ENCODE measurements at places on chromosomes 12 and 14. TPM values are rescaled to one million over a fixed set of nuclear protein-coding genes. Genes with fewer than 3 reads are reported as not detected.

GRCh38 chr12:15842108-15842507 is 40.1 kb upstream of the STRAP start:
- DNase-seq, result peak; percentile 89

DNA sequence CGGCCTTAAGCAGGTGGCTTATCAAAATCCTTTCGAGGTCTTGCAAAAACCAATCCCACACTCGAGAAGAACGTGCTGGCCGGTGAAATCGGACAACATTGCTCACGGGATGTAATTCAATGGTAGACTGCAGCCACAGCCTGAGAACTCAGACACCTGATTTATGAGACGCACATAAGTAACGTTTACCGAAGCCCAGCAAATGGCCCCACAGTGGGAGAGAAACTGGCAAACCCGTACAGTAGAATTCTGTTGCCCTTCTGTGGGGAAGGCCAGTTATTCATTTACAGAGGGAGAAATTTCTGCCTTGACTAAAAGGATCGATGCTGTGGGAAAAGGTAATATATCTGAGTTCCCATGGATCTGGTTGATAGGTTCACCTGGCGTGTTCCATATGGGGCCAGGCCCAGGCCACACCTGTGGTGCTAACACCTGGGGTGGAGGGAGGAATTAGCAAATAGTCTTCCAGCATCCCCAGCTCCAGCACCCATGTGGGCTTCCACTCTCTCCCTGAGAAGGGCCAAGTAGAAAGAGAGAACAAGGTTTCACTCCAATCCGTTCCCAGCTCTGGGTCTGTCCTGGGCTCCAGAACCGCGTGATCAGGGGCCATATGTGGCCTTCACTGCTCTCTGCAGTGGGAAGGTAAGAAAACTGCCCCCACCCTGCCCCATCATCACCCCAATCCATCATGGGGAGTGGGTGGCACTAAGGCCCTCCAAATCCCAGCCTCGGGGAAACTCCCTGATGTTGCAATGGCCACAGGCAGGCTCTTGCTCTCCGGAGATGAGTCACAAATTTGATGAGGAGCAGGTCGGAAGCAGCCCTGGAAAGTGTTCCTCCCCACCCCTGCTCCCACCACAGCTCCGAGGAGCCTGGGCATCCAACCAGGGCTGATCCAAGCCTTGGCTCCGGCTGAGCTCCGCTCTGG is 12.7 kb downstream of the BDKRB1 start:
- DNase-seq, result peak; percentile 11

DNA sequence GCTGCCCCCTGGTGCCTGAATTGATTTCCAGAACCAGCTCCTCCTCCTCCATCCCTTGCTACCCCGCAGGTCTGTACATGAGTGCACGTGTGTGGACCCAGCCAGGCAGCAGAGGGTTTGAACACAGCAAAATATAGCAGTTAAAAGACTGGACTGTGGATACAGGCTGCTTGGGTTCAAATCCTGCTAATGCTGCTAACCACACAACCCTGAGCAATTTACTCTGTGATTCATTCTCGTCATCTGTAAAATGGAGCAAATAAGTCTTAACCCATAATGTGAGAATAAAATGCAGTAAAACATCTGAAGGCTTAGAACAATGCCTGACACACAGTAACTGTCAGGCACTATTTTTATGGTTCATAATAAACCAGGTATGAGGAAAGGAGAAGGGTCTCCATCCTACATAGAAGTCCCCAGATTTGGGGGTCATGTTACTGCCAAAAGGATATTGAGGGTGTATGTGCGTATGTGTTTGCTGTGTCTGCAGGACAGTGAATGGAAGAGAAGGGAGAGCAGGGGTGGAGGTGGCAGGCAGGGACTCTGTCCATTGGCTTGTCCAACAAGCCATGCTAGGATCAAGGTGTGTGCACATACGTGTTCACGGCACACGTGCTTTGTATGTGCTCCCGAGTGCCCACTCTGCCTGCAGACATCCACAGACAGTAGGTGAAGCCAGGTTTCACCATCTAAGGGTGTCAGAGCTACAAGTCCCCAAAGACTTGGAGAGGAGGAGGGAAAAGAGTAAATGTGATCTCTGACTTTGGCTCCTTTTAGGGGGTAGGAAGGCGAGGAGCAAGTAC is 1.5 kb upstream of the STAT6 start:
- no peak for DNase-seq

DNA sequence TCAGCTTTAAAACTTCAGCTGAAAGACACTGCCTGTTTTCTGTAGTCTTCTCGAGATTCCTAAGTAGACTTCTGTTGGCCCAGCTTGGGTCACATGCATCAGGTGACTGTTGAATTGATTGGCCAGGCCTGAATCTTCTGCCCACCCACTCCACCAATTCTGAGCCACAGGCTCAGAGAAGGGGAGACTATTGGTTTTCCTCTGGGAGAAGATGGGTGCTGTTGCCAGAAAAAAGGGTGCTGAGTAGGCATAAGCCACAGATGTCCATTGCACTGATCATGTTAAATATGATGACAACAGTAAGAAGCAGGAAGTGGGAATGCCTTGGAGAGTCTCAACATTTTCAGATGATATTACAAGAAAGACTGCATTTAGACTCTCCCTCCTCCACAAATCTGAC is 6.8 kb upstream of the SPTLC2 start:
- no peak for DNase-seq

HCAR2 gene
- 11.8 TPM for total RNA-seq

ZDHHC22 gene
- total RNA-seq, result under 0.01 TPM

DCN gene
- total RNA-seq, result 1,233 TPM

DNA sequence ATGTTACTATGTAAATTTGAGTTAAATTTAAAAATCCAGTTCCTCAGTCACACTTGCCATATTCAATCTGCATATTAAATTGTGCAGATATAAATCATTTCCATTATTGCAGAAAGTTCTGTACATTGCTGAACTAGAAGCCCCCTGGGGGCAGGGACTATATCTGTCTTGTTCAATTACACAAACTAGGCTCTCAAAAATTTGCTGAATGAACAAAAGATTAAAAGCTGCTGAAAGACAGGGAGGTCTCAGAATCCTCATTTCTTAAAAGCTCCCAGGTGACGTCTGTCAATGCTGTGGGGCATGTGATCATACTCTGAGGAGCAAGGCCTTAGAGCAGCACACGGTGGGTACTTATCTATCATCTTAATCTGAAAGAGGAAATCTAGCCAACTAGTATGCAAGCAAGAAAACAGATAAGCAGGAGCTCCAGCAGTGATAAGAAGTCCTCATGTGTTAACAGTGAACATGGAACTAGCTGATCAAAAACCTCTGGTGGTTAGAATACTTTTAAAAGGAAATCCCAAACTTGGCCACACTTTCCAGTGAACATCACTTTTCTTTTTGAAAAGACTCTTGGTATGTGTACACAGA is 60.5 kb downstream of the APPL2 start:
- DNase-seq, result no peak

DNA sequence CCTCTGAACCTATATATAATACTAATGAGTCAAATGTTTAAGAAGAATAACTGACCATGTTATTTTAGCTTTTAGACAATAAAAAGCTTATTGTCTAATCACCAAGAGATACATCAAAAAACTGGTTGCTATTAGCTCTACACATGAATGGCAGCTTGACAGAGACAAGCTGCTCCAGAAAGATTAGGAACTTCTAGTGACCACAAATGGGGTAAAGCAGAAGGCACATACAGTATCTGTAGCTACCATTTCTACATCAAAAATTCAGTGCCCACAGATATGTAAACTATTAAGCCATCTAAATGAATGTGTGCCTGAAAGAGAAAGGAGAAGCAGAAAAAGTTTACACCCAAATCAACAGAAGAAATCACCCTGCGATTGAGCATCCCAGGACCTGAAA is 2.4 kb downstream of the AREL1 start:
- no peak for DNase-seq

- no peak for DNase-seq
Measured at GRCh38 chr14:73700325-73700724, 13.9 kb downstream of the PNMA1 start.

GRCh38 chr12:50990147-50990727 is 35.9 kb downstream of the SLC11A2 start:
- DNase-seq, result no peak

DNA sequence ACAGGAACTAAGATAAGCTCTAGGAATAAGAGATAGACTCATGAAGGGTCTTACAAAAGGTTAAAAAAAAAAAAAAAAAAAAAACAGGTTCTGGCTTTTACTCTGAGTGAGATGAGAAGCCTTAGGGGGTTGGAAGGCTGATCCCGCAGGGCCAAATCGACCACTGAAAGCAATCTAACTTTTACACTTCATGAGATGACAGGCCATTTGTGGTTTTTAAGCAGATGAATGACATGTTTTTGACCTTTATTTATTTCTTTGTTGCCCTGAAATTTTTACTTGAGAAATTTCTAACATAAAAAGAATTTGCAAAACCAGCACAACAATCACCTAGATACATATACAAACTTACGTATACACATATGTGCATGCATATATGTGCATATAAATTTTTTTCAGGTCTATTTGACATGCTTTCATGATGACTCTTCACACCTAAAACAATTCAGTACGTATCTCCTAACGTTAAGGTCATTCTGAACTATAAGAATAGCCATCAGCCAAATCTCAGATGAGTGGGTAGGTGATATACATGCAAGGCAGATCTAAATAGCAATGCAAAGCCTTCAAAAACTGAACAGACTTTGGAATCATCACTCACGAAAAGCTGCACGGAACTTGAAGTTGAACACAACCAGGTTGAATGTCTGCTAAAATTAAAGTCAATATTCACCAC is 87.0 kb downstream of the R3HDM2 start:
- no peak for DNase-seq

DNA sequence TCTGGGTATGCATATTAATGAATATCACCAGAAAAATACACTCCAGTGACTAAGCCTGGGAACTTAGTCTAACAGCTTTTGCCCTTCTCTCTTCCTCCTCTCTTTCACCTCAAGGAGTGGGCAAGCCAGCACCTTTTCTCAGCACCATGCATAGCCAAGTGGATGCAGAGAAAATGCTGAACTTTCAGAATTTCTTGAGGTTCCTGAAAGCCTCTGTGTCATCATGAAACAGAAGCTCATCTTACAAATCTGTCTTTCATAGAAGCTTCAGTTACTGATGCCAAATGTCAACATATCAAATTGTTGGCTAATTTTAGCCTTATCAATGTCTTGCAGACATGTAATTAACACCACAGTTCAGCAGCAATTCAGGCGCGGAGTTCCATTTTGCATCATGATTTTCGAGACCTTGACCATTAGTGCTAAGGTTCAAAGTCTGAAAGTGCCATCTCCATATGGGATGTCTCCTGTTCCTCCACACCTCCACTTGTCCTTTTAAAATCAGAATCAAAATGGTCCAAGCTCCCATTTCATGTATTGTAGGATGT is 51.1 kb upstream of the RPH3A start:
- no peak for DNase-seq

GRCh38 chr12:123267991-123268843 is 3.4 kb downstream of the CDK2AP1 start:
- DNase-seq, result peak; percentile 16

CACNA2D4 gene
- 1.9 TPM for total RNA-seq

DNA sequence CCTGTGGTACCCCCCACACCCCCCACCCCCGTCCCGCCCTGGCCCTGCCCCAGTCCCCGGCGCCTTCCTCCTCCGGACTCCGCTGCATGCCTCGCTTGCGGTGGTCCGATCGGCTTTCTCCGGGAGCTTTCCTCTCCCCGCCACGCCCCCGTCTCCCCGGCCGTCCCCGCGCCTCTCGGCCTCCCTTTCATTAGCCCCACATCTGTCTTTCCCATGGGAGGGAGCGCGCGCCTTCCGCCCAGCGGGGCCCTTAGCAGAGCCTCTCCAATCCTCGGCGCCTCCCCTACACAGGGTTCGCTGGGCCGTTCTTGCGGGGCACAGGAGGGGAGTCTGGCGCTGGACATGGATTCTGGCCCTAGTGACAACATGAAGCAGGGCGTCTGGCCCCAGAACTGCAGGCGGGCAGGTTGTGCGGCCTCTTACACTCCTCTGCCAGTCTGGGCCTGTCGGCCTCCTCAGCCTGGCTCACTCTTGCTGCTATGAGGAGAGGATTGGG is 1.5 kb upstream of the EFS start:
- DNase-seq, result peak; percentile 90

DNA sequence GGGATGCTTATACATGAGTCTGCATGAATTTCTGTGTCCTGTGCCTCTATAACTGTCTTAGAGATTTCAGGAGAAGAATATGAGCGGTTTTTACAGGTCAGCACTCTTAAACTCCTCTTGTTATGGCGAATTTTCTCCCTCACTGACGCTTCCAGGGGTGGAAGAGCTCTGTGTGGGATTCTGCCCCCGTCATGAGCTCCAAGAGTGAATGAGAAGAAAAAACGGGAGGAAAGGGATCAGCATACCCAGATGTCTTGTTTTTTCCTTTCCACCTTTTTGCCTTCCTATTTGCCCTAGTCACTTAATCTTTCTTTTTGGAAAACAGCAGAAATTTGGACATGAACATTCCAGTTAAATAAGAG is 651 bp downstream of the PFKM start:
- no peak for DNase-seq

- DNase-seq, result no peak
Measured at GRCh38 chr14:21414137-21414631, 30.4 kb upstream of the SUPT16H start.

GRCh38 chr12:98845957-98846356 is 200.9 kb downstream of the APAF1 start:
- DNase-seq, result no peak

DNA sequence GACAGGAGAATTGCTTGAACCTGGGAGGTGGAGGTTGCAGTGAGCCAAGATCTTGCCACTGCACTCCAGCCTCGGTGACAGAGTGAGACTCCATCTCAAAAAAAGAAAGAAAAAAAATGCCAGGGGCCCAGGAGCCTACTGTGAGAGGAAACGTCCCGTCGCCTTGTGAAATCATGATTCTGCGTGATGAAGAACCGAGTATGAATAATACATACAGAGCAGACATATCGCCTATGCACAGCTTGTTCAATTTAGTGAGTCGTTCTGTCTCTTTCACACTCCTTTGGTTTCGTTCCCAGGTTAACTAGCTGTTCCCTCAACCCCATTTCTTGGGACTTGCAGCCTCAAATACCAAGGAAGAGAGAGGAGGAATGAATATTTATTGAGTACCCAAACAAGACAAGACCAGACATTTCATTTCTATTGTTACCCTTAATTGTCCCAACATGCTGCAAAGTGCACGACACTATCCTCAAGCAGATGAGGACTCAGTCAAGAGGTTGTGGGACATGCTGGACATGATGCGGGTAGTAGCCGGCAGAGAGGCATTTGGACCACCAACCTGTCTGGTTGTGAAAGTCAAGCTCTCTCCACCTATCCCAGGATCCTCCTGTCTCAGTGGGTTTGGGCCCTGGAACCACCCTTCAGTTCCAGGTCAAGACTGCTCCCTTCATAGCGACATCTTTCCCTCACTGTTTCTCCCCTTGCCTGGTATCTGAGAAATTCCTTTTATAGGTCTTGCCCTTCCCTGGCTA is 8.6 kb upstream of the CD27 start:
- DNase-seq, result no peak
